Activated T-cell treated with anti-CD3 and anti-CD28 coated beads for 1 hour (primary cell): ENCODE measurements at places on chromosomes 2 and 18.

DNA sequence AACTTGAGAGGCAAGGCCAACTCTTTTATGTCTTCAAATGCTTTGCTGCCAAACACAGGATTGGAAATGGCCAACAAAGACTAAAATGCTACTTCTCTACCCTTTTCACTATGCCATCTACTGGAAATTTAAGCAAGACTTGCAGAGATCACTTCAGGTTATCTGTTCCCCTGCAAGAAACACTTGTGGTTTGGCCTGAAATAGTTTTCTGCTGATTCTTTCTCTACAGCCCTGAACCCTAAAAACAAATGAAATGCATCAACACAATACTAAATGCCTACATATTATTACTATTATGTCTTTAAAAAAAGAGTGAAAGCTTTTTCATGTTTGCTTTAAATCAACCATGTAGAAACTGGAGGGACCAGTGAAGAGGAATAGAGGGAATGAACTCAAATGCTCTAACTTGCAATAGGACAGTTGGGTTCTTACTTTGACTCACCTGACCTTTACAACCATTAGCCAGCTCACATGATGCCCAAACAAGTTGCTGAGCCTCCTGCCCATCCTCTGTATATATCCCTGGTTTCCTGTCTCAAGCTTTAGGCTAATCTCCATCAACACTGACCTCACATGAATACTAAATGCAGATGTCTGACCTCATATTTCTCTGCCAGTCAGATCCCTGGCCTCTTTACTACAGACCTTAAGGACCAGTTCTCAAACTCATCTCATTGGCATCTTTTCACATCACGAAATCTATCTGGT, 17.5 kb upstream of the ADAM17 start:
- no peak for DNase-seq

GRCh38 chr2:152730591-152731333, 12.3 kb downstream of the ARL6IP6 start:
- no peak for DNase-seq

GRCh38 chr2:151637271-151637781, 97.0 kb downstream of the NEB start:
- peak; percentile 35 for DNase-seq

GRCh38 chr18:13371689-13372418, 153.3 kb downstream of the LDLRAD4 start:
- no peak for DNase-seq

DNA sequence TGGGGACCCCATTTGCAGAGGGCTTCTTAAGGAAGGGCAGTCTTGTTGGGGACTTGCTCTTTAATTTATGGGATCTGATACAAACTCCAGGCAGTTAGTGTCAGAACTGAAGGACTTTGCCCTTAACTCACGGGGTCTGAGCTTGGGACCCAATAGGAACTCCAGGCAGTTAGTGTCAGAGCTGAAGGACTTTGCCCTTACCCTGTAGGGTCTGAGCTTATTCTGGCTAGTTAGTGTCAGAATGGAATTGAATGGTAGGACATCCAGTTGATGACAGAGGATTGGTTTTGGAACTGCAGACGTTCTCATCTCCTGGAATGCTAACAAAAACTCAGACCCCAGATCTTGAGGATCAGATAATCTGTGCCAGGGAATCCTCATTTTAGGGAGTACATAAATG, 256.9 kb upstream of the COPS8 start:
- no peak for DNase-seq

DNA sequence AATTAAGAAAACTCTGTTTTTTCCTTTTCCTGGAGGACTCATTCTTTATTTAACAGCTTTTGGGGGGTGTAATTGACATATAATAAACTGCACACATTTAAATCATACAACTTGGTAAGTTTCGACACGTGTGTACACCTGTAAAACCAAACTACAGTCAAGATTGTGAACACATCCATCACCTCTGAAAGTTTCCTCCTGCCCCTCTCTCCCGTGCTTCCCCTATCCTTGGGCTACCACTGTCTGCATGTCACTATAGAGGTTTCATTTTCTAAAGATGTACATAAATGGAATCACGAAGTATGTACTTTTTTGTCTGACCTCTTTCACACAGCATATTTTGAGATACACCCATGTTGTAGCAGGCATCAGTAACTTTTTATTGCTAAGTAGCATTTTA, 100.0 kb downstream of the BIN1 start:
- DNase-seq, result no peak

DNA sequence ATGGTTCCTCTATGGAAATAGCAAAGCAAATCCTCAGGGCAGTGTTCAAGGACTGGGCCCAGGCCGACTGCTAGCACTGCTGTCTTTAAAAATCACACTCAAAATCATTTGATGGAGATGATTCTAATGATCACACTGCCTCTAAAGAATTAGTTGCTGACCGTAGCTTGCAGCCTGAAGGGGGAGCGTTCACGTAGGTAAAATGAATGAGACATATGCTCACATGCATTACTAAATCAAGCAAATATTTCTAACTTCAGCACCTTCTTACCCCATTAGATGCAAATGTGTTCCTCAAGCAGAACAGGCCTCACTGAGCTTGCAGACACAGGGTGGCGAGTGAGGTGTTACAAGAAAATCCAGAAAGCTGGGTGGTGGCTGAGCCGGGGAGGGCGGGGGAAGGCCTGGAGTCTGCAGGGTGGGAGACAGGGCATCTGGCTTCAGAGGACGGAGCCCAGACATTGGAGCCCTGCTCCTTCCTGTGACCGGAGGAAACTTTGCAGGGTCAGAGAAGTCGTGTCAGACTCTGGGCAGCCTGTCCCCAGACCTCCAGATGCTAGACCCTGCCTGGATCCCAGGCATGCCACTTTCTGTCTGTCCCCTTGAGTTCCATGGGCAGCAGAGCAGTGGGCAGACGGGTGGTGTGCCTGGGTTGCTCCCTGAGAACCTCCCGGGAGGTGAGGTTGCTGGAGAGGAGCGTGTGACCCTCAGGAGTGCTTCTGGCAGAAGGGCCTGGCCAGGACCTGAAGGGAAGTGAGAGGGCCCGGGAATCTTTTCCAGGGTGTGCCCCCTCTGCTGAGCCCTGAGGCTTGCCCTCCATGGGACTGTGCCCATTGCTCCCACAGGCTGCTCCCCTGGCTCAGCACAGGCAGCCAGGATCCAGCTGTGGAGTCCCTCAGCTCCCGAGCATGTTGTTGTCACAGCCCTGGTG, 7.1 kb upstream of the NPPC start:
- DNase-seq, result no peak

- DNase-seq, result no peak
Observed at GRCh38 chr18:11392292-11392691, 217.1 kb upstream of the SLC35G4 start.

DNA sequence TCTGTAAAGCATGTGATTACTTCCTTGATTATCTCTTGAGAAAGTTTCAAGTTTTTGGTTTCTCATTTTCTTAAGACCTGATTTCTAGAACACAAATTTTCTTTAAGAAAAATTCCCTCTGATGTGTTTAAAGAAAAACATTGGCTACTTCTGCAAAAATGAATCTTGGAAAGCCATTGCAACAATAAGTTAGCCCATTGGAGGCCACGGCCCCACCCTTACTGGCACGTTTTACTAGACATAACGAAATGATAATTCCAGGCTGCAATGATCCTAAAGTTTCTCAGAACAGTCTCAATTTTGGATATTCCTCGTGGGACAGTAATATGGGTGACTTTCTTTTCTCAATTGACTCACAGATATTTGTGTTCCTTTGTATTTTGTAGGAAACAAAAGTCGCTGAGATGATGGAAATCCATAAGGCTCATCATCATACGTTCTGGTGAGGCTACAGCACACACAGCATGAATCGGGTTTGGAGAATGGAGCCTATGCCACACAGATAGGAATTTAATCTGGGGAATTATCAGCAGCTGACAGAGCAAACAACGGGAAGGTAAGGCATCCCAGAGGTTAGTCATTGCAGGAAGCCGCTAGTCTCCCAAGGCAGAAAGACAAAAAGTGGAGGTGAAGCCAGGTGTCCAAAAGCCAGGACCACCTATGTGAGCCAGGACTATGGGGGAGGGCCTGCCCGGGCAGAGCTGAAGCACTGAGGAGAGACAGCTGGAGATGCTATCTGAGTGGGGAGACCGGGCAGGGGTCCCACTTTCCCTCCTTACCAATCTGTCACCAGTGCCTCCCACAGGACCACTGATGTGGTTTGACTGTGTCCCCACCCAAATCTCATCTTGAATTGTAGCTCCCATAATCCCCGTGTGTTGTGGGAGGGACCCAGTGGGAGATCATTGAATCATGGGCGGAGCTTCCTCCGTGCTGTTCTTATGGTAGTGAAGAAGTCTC, 35.9 kb downstream of the SOWAHC start:
- no peak for DNase-seq

DNA sequence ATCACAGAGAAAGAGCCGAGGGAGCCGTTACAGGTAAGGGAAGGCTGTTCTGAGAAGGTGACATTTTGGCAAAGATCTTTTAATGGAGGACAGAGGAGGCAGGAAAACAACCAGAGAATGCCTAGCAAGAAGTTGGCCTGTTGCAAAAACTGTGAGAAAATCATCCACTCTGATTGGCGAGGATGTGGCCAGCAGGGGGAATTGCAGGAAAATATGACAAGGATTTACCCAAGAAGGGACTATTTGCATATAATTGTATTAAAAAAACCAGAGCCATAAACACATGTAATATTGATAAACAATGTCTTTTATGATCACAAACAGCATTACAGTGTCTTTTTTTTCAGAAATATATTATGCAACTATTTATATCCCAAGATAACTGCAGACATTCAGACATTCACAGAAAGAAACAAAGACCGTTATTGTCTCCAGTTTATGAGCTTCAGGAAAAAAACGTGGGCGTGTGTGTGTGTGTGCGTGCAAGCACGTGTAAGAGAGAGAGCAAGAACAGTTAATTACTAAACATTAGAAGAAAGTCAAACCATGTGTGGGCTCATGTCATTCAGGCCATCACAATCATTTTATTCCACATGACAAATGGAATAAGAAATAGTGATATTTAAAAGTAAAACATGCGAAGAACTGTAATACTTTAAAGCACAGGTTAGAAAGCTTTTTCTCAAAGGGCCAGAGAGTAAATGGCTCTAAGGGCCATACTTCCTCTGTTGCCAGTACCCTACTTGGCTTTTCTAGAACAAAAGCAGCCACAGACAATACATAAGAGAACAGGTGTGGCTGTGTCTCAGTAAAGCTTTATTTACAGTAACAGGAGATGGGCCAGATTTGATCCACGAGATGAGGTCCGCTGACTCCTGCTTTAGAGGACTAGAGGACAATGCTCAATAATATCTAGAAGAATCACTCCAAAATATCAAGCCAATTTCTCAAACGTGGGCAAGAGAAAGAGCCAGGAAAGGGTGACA, 324.1 kb downstream of the DLGAP1 start:
- DNase-seq, result no peak

- DNase-seq, result no peak
Observed at GRCh38 chr18:72502671-72503431, 41.3 kb downstream of the CBLN2 start.

DNA sequence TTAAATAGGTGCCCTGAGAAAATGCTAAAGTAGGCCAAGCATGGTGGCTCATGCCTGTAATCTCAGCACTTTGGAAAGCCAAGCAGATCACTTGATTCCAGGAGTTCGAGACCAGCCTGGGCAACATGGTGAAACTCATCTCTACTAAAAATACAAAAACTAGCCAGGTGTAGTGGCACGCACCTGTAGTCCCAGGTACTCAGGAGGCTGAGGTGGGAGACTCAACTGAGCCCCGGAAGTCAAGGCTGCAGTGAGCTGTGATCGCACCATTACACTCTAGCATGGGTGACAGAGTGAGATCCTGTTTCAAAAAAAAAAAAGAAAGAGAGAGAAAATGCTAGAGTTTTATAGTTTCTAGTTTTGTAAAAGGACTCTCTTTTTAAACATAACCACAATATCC, 12.0 kb downstream of the ANKRD44 start:
- DNase-seq, result no peak

- no peak for DNase-seq
Observed at GRCh38 chr2:71001981-71002570, 7.4 kb upstream of the TEX261 start.

GRCh38 chr2:65415091-65415490, 17.3 kb downstream of the SPRED2 start:
- no peak for DNase-seq

- no peak for DNase-seq
Observed at GRCh38 chr2:139773720-139774277, 993.6 kb upstream of the NXPH2 start.

- no peak for DNase-seq
Observed at GRCh38 chr2:167607731-167608130, 639.7 kb downstream of the STK39 start.

DNA sequence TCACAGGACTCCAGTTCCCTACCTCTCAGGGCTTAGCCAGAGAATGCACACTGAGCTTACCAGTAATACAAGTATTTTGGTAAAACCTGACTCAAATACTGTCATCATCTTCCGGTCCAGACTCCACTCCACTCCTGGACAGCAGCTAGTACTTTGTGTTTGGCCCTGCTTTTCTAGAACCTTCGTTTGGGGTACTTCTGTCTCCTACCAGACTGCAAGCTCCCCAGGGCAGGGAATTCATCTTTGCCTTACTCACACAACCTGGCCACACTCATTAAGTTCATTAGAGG, 108.9 kb upstream of the CDC42EP3 start:
- no peak for DNase-seq

DNA sequence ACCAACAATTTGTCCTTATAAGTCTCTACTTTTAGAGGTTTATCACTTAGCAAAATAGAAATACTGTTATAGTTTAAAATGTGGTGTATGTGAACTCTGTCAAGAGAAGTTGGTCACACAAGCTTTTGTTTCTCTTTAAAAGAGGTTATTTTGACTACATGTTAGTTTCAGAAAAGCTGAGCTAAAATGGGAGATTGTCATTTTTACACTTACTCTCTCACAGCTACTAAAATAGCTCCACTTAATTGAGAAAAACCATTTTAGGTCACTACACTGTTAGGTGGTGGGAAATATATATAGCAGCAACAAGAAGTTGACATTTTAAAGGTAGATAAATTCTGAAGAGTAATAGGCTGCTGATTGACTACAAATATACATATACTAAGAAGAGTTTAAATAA, 161.5 kb upstream of the KCNJ3 start:
- DNase-seq, result no peak
